Fibroblast of skin of right quadriceps (primary cell): ENCODE measurements at places on chromosomes 5 and 9.

GRCh38 chr5:146213210-146213826 lies 9.9 kb downstream of the RBM27 start:
- DNase-seq = no peak

- DNase-seq = no peak
Measured at GRCh38 chr9:4768681-4769080, 24.1 kb upstream of the RCL1 start.

DNA sequence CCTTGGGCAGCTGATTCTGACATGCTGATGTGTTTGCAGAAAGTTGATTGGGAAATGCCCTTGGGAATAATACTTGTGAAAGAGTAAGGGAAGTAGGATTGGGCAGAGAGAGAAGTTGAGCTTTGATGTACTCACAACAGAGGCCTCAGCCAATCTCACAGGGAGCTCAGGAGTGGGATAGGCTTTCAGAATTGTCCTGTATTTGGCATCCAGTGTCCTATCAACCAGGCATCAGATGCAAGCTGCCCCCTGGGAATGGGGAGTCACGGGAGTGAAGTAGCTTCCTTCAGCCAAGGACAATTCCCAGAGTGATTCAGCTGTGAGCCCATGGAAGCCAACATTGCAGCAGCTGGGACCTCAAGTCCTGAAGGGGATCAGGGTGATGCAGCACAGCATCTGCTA lies 39.6 kb downstream of the DMAC1 start:
- DNase-seq = peak; percentile 38

DNA sequence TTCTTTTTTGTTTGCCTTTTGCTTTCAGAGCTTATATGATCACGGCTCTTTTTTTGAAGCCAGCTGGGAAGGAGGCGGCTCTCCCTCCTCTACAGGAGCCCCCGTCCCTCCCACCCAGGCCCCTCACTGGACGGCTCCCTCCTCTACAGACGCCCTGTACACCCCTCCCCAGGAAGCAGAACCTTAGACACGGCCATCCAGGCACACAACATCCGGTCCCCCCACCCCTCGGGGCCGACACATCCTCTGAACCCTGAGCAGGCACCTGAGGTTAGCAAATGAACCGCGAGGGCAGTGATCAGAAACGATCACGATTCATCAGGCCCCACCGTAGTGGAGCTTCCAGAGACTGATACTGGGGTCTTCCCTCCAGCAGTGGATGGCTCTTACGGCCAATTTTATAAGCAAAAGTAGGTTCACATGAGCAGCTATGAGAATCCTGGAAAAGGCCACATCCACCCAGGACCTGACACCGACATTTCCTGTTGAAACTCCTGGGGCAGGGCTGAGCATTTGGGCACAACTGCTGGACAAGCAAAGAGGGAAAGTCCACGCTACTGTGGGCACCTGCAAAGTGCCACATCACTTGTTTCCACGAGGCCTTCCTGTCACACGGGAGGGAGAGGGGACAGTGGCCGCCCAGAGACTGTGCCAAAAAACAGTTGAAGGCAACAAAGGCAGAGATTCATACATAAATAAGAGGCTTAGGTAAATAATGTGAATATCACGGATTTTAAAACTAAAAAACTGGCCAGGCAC lies 78.9 kb downstream of the SEMA4D start:
- no peak for DNase-seq

GRCh38 chr5:4772591-4772990 lies 367.5 kb upstream of the ADAMTS16 start:
- no peak for DNase-seq

- DNase-seq = no peak
Measured at GRCh38 chr5:63097286-63097685, 518.7 kb downstream of the LRRC70 start.

GRCh38 chr5:55681301-55681700 lies 30.8 kb downstream of the SLC38A9 start:
- no peak for DNase-seq

GRCh38 chr5:39009981-39010380 lies 64.2 kb downstream of the RICTOR start:
- DNase-seq = no peak

DNA sequence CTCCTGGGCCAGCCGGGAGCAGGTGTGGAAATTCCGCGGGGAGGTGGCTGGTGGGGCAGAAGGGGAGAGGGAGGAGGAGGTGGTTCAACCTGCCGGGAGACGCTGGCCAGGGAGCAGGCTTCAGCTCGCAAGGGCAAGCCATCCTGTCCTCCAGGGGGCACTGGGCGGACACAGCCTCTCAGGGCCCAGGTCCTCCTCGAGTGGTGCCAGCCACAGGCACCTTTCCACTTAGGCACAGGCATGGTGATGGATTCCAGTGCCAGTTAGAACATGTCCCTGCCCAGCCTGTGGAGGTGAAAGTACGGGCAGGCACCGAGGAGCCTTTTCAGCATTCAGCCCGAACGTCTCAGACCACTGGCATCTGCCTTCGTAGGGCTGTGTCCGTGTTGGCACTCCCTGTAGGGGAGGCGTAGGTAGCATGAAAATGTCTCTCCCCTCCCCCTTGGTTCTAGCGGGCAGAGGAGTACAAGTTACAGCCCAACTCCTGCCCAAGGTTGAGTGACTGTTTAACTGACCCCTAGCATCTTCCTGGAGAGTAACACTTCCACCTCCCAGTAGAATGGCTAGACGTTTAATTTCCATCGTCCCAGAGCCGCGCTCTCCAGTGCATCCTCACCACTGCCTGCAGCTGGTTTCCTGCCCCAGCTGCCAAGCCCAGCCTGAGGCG lies 48.9 kb downstream of the DAB2IP start:
- no peak for DNase-seq
